ENCODE measurements at places on chromosomes 1 and 21. TPM values are rescaled to one million over a fixed set of nuclear protein-coding genes. Genes with fewer than 3 reads are reported as not detected.

DNA sequence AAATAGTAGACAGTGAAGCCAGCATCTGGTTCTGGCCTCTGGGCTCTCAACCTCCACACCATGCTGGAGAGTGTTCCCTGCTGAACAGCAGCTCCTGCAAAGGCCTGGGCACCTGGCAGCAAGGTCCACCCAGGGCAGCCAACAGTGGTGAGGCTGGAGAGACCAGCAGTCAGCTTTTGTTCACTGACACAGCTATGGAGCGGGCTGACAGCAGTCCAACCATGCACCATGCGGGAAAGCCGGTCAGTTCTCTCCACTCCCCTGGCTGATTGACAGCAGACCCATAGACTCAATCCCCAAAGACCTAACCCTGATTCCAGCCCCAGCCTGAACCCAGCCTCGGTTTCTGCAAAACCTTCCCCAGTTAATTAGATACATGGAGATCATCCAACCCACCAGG, 49.0 kb downstream of the KLHDC7A start:
- no peak for DNase-seq

KRTAP19-1 gene
- not detected for total RNA-seq

GRCh38 chr1:222852326-222852725, 37.5 kb downstream of the DISP1 start:
- no peak for DNase-seq

SLC25A44 gene
- total RNA-seq = 21.6 TPM

DNA sequence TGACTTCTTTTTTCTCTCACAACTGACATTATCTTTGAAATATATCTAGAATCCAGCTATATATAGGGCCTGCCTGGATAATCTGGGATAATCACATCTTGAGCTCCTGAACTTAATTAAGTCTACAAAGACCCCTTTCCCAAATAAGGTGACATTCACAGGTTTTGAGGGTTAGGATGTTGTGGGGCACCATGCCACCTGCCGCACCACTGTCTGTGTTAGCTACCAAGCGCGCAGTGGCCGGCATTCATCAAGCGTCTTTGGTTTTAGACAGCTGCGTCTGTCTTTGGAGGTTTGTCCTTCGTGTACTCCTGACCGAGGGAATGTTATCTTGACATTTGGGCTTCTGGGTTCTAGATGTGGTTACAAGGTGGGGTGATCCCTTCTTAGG, 7.5 kb downstream of the TRAPPC10 start:
- no peak for DNase-seq

- DNase-seq = no peak
These were observed 836 bp downstream of the CD2 start for GRCh38 chr1:116755066-116755465.

CRP gene
- total RNA-seq = not detected

DNA sequence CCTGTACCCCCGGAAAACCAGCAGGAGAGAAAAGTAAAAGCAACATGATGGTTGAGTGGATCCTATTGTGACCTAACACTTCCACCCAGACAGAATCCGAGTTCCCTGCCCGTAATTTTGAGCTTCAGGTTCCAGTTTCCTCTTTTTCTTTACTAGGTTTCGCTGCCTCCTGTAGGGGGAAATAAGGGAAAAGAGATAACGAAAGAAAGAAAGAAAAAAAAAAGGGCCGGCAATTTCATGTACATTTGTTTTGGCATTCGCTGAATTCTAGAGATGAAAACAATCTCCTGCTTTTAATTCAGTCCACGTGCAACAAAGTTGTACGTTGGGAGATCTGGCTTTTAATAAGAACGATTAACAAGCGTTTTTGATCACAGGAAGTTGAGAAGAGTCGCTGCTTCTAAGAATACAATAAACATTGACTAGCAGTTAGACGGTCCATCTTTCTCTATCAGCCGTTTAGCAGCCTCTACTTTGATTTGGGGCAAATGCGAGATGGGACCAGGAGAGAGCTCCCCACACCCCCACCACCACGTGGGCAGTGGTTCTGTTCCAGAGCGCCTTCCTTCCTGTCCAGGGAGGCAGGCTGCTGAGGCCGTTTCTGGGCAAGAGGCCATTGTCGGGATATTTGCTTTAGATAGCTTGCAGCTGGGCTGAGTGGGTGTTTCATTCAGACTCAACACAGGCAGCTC, 155.9 kb upstream of the RUNX1 start:
- DNase-seq = no peak

DNA sequence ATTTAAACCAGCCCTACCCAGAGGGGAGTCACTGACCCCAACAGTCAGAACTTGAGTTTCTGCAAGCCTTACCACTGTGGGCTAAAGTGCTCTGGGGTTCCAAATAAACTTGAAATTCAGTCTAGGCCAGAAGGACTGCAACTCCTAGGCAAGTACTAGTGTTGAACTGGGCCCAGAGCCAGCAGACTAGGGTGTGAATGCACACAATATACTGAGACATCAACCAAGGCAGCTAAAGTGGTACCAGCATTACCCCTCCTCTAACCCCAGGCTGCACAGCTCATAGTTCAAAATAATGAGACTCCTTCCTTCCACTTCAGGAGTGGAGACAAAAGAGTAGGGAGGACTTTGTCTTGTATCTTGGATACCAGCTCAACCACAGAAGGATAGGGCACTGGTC, 18.9 kb upstream of the IL20 start:
- no peak for DNase-seq

SLC22A15 gene
- total RNA-seq = 0.68 TPM

DNA sequence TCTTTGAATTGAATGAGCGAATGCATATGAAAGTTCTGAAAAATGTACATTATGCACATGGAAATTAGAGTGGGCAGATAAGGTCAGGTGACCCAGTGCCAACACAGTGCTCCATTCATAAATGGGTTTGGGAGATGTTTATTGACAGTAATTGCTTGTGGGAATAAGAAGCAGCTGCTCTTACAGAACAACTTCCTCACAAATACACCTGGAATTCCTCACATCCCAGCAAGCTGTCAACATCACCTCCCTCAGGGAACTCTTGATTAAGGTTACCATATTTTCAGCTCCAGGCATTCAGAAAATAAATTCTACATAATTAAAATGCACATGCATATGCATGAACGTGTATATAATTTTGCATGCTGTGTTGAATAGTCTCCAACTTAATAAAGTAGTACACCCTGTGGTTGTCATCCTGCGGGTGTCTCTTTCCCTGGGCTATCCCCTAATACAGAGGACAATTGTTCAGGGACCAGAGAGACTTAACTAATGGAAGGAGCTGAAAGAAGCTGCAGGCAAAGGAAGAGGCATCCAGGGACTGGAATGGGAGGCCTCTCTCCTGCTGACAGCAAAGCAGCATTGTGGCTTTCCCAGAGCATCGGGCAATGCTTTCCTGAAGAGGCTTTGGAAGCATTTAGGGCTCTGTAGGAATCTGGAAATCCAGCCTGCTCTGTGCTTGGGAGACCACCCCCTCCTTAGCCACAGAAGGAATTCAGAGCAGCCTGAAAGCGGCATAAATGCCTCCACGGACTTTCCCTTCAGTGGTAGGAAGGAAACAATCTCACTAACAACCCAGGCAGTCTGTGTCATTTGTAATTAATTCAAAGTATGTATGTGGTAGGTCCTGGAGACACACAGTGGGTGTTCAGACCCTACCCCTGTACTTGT, 55.2 kb upstream of the GNG12 start:
- no peak for DNase-seq

GBP6 gene
- total RNA-seq = 0.23 TPM

DNA sequence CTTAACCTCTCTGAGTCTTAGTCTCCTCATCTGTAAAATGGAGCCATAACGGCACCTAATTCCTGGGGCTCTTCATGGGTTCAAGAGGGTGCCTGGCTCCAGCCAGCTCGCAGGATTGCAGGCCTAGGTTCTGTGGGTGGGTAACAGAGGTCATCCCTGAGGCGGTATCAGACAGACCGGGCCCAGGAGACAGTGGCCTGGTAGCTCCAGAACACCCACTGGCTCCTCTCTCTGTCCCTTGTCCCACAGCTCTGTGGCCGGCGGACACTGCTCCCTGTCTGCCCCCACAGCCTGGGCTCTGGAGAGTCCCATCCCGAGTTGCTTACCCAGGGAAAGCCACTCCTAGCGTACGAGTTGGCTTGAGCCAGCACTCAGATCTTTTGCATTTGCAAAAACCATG, 150.3 kb downstream of the PEX14 start:
- no peak for DNase-seq

SMCP gene
- not detected for total RNA-seq

KLHL20 gene
- 24.8 TPM for total RNA-seq

DNA sequence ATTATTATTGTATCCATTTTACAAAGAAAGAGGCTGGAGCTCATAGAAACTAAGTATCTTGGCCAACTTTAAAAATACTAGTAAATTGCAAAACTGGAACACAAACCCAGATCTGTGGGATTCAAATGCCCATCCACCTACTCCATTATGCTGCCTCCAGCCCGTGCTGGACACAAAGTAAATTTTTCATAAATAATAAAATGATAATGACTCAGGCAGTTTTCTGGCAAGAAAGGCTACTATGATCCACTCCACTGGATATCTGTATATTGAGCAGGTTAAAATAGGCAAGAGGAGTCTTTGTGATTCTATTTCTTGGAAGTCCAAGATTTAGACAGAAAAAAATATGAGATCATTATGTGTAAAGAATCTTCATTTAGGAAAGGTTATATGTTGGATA, 138.3 kb upstream of the DUSP10 start:
- DNase-seq = no peak

DNA sequence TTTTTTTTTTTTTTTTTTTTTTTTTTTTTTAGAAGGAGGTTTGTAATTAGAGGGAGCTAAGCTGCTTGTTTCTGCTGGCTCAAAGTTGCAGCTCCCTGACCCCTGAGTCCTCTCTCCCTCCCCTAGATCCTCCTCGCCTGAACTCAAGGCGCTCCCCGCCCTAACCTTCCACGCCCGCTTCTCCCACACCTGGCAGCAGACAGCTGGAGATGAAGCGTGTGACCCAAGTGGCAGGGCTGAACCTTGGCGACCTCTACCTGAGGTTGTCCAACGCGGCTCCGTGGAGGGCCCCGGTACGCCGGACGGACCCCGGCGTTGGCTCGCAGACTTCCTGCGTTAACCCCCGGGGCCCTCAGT, 795 bp downstream of the NGF start:
- no peak for DNase-seq
